ENCODE measurements at places on chromosomes 11 and 22. TPM values are rescaled to one million over a fixed set of nuclear protein-coding genes. Genes with fewer than 3 reads are reported as not detected.

DNA sequence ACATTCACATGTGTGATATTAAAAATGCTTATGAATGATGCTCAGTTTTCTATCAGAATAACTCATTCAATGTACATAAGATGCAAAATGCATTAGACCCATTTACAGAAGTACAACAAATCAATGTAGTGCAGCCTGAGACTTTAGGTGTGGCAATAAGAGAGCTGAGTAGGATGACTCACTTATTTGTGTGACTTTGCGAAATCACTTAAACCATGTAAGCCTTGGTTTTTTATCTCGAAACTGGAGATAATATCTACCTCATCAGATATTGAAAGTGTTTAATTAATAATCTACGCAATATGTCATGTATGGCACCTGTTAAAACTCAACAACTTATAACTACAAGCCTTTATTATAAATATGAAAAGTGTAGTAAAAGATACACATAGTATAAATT lies 105.7 kb upstream of the LUZP2 start:
- DNase-seq: no peak
- no peak overlapping the region for H3K27ac ChIP-seq
- H3K4me1 ChIP-seq: no peaks in the 10 kb centered on the region
- H3K36me3 ChIP-seq: no peaks in the 10 kb centered on the region
- no peaks in the 10 kb centered on the region for H3K27me3 ChIP-seq

DNA sequence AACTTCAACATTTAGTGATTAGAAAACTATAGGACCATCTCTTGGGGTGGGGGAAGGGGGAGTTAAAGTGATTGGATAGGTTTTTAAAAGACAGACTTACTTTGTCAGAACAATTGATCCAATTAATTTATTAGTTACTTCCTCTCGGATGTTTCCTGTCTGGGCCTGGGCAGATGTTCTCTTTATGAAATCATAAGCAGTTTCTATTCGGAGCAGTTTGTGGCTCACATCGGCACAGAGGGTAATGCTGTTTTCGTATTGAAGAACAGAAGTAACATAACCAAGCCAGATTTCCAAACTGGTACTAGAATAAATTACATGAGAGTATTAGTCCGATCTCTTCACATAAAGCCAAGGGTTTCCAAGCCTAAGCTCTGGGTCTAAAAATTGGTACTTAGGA lies 20.6 kb downstream of the PIWIL3 start:
- no peaks in the 10 kb centered on the region for H3K4me1 ChIP-seq
- no peak overlapping the region for H3K27ac ChIP-seq
- no peak overlapping the region for H3K4me3 ChIP-seq
- no peak for DNase-seq

DNA sequence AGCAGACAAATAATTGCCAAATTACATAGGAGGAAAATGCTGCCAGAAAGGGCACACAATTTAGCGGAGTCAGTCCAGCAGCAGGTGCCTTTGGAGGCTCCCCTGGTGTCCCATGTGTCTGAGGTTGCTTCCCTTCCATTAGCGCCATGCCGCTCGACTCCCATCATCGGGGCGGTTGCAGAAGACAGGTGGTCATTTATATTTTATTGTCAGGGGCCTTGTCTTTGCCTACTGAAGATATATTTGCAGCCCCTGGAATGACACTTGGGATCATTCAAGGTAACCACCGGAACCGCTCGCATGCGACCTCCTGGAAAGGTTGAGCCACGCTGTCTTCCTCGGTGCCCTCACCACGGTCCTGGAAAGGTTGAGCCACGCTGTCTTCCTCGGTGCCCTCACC lies 298.3 kb downstream of the TBC1D22A start:
- peaks cover 72% of the 10 kb centered on the region for H3K36me3 ChIP-seq
- H3K27me3 ChIP-seq: no peaks in the 10 kb centered on the region
- no peak overlapping the region for H3K4me3 ChIP-seq
- no peak overlapping the region for H3K27ac ChIP-seq
- no peak for DNase-seq
- no peaks in the 10 kb centered on the region for H3K4me1 ChIP-seq

DNA sequence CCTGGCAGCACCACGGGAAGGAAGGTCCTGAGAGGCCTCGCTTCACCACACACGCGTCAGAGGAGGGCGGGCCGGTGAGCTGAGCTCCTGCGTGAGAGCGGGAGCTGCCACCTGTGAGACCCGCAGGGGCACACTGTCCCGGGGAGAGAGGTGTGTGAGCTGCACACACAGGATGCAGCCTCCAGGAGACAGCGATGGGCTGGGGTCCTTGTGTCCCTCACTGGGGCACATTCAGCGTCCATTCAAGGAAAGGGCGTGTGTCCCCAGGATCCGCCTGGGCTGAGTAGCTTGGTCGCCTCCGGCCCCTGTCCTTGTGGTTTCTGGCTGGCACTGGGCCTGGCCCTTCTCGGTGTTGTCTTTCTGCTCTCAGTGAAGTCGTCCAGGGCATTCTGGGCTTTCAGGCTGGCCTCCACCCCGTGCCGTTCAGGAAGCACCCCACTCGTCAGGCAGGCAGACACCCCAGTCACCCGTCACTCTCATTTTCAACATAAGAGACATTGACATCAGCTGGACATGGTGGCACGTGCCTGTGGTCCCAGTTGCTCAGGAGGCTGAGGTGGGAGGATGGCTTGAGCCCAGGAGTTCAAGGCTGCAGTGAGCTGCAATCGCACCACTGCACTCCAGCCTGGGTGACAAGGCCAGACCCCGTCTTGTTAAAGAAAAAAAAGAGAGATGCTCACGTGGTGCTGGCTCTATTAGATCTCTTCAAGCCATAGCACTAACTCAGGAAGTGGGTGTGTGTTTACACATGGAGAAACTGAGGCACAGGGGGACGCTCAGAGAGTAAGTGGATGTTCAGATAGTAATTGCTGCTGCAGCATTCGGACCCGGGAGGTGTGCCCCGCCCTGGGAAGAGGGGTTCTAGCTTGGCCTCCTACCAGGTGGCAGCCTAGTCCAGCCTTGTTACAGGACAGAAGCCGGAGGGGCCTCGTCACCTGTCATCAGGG lies 1081.6 kb downstream of the BRD1 start:
- H3K36me3 ChIP-seq: no peaks in the 10 kb centered on the region
- H3K27me3 ChIP-seq: no peaks in the 10 kb centered on the region
- no peak overlapping the region for H3K4me3 ChIP-seq
- H3K27ac ChIP-seq: no peak overlapping the region
- no peaks in the 10 kb centered on the region for H3K4me1 ChIP-seq
- no peak for DNase-seq

GRCh38 chr11:18056561-18057181 lies 10.6 kb upstream of the TPH1 start:
- no peak overlapping the region for H3K4me3 ChIP-seq
- H3K27me3 ChIP-seq: no peaks in the 10 kb centered on the region
- H3K36me3 ChIP-seq: no peaks in the 10 kb centered on the region
- no peaks in the 10 kb centered on the region for H3K4me1 ChIP-seq

GRCh38 chr11:33716243-33716642 lies 15.6 kb upstream of the C11orf91 start:
- peaks cover 24% of the 10 kb centered on the region for H3K36me3 ChIP-seq
- peaks cover 76% of the 10 kb centered on the region for H3K4me1 ChIP-seq
- no peak overlapping the region for H3K4me3 ChIP-seq
- no peaks in the 10 kb centered on the region for H3K27me3 ChIP-seq
- peak overlapping the region; percentile 68 for H3K27ac ChIP-seq

The PATZ1 gene
- 11.1 TPM for total RNA-seq

DNA sequence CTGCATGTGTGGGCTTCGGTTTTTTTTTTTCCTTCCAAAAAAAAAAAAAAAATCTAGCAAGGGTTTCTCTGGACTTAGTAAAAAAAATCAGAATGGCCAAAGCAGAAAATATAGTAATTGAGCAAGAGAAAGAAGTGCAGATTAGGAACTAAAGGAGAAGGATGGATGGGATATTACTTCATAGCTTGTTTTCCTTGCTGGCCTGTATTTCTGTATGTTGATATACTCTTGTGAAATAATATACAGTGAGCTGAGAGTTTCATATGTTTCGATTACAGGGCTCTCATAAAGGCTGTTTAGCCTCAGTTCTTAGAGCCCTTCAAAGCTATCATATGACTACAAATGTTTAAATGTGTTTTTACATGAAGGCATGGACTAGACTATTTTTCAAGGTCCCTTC lies 34.3 kb upstream of the NFRKB start:
- H3K4me3 ChIP-seq: no peak overlapping the region
- H3K27ac ChIP-seq: no peak overlapping the region
- no peaks in the 10 kb centered on the region for H3K4me1 ChIP-seq
- DNase-seq: no peak
- H3K27me3 ChIP-seq: no peaks in the 10 kb centered on the region

The CD248 gene
- 5.7 TPM for total RNA-seq

The HBG1 gene
- total RNA-seq: 0.30 TPM

The AQP11 gene
- 0.42 TPM for total RNA-seq

DNA sequence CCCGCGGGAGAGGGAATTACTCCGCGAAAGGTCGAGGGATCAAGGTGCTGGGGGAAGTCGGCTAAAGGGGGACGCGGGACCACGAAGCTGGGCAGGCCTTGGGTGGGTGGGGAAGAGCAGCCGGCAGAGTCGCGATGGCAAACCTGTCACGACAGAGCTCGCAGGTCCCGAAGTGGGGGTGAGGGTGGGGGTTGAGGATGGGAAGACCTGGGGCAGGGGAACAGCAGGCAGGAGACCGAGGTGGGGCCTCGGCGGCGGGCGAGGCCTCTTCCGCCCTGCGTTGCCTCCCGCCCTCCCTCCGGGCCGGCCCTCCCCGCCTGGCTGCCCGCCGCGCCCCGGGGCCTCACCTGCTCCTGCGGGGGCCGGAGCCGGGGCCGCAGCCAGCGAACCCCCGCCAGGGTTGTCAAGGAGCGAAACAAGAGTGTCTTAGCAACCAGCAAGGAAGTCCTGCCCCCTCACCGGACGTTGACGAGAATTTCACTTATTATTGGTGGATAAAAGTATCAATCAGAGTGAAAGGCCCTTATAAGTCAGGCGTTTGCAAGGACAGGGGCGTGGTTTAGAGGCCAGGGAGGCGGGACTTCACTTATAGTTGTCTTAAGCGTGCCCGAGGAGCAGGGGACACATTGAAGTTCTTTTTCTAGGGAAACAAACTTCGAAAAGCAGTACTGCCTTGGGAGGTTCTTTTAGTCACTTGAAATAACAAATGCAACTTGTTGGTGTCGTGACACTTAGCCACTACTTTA lies at the start of gene DNAL4:
DNAL4 (minus strand) TSS at position 423 of the 746 bp plus-strand sequence. CDS start 11,412 bp downstream, outside the sequence.
- peak; percentile 89 for DNase-seq
- peak within 1 kb of the TSS; percentile 70 for H3K4me3 ChIP-seq

- no peaks in the 10 kb centered on the region for H3K36me3 ChIP-seq
- peaks cover 20% of the 10 kb centered on the region for H3K4me1 ChIP-seq
- H3K4me3 ChIP-seq: no peak overlapping the region
- no peaks in the 10 kb centered on the region for H3K27me3 ChIP-seq
- no peak overlapping the region for H3K27ac ChIP-seq
Measured at GRCh38 chr22:23197836-23198235, 17.5 kb downstream of the BCR start.

The ASPHD2 gene
- total RNA-seq: 0.07 TPM

The ARFGAP2 gene
- 65.7 TPM for total RNA-seq

The RIMBP3B gene
- total RNA-seq: not detected

The TTC12 gene
- total RNA-seq: 11.0 TPM

DNA sequence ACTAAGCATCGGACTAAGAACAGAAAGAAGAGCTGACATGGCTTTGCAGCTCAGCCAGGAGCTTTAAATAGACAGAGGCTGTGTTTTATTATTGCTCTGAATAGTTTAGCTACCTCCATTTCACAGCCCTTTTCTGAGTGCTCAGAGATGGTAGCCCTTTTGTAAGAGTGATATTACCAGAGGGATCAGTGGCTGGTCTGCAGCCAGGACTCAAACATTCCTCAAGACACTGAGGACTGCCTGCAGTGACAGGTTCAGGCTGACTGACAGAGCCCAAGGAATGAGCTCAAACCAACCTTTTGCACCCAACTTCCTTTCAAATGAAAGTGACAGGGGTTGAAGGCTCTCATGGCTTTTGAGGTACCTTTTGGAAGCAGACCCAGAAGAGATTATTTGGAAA lies 189.0 kb downstream of the DDX10 start:
- H3K4me3 ChIP-seq: peak overlapping the region; percentile 32
- peak overlapping the region; percentile 73 for H3K27ac ChIP-seq
- no peaks in the 10 kb centered on the region for H3K36me3 ChIP-seq
- DNase-seq: peak; percentile 11

- H3K27ac ChIP-seq: no peak overlapping the region
- H3K4me1 ChIP-seq: peaks cover 28% of the 10 kb centered on the region
- DNase-seq: no peak
- peaks cover 47% of the 10 kb centered on the region for H3K27me3 ChIP-seq
Measured at GRCh38 chr11:2868506-2869133, 17.0 kb downstream of the CDKN1C start.

DNA sequence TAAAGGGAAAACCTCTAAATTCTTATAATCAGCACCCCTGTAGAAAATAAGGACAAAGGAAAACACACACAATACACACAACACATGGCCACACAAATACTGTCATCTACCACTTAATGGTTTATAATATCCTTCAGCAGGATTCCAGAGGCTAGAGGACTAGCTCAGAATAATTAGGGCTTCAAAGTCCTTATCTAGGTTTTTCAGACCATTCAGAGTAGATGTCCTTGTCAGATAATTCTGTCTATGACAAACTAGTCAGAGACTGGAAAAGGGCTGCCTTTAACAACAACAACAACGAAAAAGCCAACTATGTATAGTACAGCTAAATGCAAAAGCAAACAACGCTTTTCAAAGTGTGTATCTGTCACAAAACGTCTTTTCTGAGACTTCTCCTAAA lies 456.5 kb upstream of the CNTN5 start:
- H3K27me3 ChIP-seq: no peaks in the 10 kb centered on the region
- no peak overlapping the region for H3K27ac ChIP-seq
- no peaks in the 10 kb centered on the region for H3K4me1 ChIP-seq

The TTC36 gene
- 0.45 TPM for total RNA-seq

The MFRP gene
- total RNA-seq: not detected

GRCh38 chr11:95993438-95994298 lies 69.8 kb upstream of the MTMR2 start:
- H3K4me3 ChIP-seq: no peak overlapping the region
- H3K27me3 ChIP-seq: no peaks in the 10 kb centered on the region
- peaks cover 20% of the 10 kb centered on the region for H3K36me3 ChIP-seq

The DYNC2H1 gene
- total RNA-seq: 4.8 TPM

GRCh38 chr11:35600331-35600838 lies 17.9 kb upstream of the FJX1 start:
- DNase-seq: no peak
- no peak overlapping the region for H3K27ac ChIP-seq

GRCh38 chr22:45552580-45553350 lies 50.1 kb downstream of the FBLN1 start:
- H3K27me3 ChIP-seq: no peaks in the 10 kb centered on the region
- H3K4me1 ChIP-seq: peaks cover 35% of the 10 kb centered on the region
- peak overlapping the region; percentile 70 for H3K27ac ChIP-seq
- H3K4me3 ChIP-seq: no peak overlapping the region

DNA sequence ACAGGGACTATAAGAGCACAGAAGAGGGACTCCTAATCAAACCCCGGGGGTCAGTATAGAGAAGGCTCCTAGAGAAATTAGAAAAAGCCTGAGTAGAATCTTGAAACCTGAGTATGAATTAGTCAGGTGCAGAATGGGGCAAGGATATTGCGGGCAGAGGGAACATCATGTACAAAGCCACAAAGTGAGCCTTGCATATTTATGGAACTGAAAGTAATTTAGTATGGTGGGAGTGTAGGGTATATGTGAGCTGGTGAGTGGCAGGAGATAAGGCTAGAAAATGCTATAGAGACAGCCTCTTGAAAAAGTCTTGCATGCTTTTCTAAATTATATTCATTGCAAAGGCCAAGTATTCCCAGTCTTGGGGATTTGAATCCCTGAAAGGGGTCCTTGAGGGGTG lies 93.7 kb downstream of the STIM1 start:
- peaks cover 87% of the 10 kb centered on the region for H3K4me1 ChIP-seq
- no peak overlapping the region for H3K27ac ChIP-seq
- no peaks in the 10 kb centered on the region for H3K36me3 ChIP-seq
- H3K4me3 ChIP-seq: no peak overlapping the region
- no peak for DNase-seq

Data from heart right ventricle (tissue), 16 donors.